Stimulated activated CD8-positive, alpha-beta memory T cell treated with anti-CD3 and anti-CD28 coated beads, Interleukin-2, amount 100 ng/mL, for 1 hour (primary cell): ENCODE measurements at places on chromosomes 7 and 10.
A peak's percentile ranks its signal among the peaks of the same experiment; 100 is the strongest.

GRCh38 chr10:73126343-73126742, 16.1 kb downstream of the NUDT13 start:
- DNase-seq = no peak

- no peak for DNase-seq
These were observed 70.5 kb upstream of the TES start for GRCh38 chr7:116139807-116140206.

DNA sequence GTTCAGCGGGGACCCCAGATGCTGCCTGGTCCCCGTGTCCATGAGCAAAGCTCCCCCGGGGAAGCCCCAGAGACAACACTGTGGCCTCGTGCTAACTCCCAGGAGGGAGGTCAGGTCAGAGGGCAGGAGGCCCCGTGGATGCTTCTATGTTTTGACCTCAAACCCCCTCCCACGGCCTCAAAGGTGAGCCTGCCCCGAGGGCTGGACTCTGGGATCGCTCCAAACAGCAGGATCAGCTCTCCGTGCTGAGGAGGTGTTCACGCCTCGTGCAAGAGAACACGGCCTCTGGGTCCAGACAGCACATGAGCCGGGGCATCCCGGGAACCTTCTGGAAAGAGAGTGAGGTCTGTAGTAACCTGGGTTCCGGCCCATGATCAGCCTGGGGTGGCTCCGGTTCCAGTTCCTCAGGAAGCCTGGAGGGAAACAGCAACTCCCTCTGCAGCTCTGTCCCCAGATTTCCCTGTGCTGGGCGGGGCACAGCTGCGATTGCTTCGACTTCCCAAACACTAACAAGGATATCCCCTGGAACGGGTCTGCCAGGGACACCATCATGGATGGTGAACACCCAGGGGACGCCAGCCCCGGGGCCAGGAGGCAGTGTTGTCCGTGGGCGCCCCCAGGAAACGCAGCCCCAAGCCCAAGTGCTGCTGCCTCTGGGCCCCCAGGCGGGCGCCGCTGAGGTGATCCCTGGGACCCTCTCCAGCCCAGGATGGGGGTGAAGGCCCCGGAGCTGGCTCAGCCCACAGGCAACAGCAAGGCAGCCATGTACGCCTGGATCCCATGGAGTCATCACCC, 18.0 kb upstream of the INPP5A start:
- DNase-seq = no peak

- DNase-seq = no peak
These were observed 12.0 kb upstream of the BMPER start for GRCh38 chr7:33893377-33893776.

DNA sequence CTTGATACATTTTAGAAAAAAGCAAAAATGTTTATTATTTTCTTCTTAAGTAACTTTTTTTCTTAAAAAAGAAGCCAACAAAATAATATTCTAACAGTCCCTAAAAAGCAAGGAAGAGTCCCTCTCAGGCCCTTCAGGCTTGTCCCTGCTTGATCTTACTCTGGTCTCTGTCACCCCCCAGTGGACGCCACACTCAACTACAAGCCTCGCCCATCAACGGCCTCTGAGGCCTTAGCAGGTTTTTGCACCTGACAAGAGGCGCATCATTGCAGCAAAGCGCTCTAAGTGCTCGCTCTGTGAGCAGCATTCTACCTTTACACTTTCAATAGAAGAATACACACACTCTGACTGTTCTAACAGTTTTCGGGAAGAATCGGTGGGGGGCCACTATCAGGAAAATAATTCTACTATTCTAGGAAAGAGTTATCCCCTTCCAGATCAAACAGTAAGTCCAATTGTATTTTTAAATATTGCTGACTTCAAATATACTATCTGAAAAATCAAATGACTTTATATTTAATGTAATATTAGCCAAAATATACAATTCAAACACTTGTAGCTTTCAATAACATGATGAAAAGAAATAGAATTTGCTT, 139.2 kb downstream of the USP6NL start:
- DNase-seq = peak; percentile 44

DNA sequence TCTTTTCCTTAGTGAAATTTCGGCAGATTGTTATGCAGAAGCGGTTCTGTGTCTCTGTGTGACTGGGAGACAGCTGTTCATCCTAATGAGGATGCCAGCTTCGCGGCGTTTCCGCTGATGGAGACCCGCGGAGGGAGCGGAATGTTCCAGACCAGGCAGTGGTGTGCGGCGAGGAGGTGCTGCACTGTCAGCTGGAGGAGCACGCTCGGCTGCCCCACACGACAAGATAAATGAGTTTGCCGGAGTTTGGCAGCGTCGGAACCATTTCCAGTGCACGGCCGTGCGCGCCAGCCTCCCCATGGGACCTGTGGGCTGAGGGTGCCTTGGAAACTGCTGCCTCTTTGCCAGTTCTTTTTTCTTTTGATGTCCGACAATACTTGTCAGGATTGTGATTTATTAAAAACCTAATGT, 64.6 kb downstream of the WDR37 start:
- DNase-seq = no peak

DNA sequence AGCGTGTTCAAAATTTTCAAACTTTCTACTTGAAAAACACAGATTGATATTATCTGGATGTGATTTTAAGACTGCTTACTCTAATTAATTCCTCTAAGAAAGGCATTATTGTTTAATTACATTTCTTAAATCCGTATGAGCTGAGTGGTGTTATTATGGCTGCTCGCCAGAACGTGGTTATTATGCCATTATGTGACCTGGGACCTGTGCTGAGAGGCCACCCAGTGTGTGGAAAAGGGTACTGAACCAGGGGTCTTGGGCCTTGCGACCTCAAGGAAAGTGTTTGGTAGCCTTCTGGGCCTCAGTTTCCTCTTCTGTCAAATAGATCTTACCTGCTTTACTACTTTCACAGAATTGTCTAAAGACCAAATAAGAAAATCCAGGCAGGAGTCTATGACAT, 15.4 kb downstream of the LGI1 start:
- DNase-seq = no peak

DNA sequence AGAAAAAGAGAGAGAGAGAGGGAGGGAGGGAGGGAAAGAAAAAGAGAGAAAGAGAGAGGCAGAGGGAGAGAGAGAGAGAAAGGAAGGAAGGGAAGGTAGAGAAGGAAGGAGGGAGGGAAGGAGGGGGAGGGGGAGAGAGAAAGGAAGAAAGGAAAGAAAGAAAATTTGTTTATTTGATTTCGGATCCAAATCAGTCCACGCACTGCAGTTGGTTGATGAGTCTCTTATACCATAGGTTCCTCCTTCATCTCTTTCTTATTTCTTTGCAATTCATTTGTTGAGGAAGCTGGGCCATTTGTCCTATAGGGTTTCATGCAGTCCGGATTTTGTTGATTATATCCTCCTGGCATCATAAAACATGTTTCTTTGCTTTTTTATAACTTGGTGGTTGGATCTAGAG, 34.4 kb downstream of the AIFM2 start:
- DNase-seq = no peak

DNA sequence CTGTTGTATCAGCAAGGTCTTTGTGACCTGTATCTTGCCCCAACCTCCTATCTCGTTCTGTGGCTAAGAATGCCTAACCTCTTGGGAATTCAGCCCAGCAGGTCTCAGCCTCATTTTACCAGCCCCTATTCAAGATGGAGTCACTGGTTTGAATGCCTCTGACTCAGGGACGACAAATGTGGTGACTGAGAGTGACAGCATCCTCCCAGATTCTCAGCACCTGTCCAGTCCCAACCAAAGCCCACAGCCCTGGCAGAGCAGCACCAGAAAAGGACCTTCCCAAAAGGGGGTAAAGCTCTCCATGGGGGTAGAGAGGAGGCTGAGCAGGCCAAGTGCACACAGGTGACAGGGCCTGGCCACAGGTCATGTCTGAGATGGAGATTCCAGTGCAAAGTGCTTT, 35.4 kb upstream of the GPAM start:
- DNase-seq = no peak

DNA sequence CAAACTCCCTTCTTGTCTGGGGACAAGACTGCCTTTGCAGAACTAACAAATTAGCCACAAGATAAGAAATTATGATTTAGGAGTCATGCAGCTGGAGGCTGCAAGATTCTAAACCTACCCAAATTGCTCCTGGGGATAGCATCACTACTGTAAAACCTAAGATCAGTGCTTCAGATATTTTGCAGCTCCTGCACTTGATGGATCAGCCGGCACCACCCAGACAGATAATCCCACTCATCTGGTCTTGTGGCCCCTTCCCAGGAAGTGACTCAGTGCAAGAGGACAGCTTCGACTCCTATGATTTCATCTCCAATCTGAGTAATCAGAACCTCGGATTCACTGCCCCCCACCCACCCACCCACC, 181.9 kb downstream of the AKR1D1 start:
- no peak for DNase-seq

GRCh38 chr10:93999401-93999851, 5.7 kb downstream of the PLCE1 start:
- DNase-seq = no peak

DNA sequence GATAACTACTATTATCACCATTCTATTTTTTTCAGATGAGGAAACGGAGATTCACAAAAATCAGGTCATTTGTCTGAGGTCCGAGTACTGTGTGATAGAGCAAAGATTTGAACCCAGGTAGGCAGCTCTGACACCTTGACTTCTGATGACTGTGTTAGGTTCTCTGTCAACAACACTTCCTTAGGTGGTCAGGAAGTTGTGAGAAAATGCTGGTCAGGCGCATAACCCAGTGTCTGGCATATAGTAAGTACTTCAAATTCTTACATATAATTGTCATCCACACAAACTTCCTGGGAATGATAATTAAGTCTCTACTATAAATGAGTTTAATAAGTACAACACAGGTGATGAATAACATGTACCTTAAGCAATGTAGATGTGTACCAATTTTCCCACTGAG, 381.5 kb downstream of the NEBL start:
- DNase-seq = no peak

- no peak for DNase-seq
These were observed 179.3 kb downstream of the ARHGAP12 start for GRCh38 chr10:31749301-31749700.

GRCh38 chr7:35720032-35720431, 25.1 kb upstream of the HERPUD2 start:
- no peak for DNase-seq

GRCh38 chr10:102608487-102608886, 35.8 kb upstream of the TRIM8 start:
- no peak for DNase-seq

DNA sequence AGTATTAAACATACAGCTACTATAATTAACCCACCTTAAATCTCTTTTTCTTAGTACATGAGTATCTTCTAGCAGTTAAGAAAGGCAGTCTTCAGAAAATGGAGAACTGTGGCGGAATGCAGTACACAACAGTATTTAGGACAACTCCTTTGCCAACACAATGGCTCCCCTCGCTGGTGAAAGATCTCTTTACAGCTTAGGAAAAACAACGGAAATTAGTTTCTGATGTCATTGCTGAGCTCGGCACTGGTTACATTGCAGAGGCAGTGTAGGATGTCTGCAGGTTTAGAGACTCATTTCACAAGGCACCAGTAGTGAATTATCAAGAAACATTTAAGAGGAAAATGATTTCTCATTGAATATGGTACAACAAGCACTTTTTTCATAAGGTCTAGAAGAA, 43.4 kb downstream of the GLRX3 start:
- no peak for DNase-seq

- DNase-seq = no peak
These were observed 53.8 kb downstream of the SMURF1 start for GRCh38 chr7:99089914-99090629.

GRCh38 chr10:61000769-61001730, 57.1 kb upstream of the RHOBTB1 start:
- no peak for DNase-seq

GRCh38 chr7:37408291-37409228, 40.1 kb downstream of the ELMO1 start:
- DNase-seq = no peak

DNA sequence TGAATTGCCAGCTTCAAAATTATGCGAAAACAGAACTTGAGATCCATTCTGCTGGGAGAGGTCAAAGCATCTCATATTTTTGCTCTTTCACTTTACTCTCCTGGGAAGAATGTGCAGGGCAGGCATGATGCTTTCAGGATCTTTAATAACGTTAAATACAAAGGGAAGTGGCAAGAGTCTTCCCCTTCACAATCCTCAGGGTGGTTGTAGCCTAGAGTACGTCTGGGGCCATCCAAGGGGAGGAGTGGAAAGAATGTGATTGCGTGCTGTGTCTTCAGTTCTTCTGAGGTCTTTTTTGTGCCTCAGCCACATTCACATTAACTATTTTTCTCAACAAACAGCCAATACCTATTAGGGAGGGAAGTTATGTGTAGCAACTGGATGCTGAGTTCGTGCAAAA, 207.3 kb downstream of the HGF start:
- no peak for DNase-seq

GRCh38 chr10:12777840-12778585, 223.5 kb downstream of the CCDC3 start:
- DNase-seq = no peak

DNA sequence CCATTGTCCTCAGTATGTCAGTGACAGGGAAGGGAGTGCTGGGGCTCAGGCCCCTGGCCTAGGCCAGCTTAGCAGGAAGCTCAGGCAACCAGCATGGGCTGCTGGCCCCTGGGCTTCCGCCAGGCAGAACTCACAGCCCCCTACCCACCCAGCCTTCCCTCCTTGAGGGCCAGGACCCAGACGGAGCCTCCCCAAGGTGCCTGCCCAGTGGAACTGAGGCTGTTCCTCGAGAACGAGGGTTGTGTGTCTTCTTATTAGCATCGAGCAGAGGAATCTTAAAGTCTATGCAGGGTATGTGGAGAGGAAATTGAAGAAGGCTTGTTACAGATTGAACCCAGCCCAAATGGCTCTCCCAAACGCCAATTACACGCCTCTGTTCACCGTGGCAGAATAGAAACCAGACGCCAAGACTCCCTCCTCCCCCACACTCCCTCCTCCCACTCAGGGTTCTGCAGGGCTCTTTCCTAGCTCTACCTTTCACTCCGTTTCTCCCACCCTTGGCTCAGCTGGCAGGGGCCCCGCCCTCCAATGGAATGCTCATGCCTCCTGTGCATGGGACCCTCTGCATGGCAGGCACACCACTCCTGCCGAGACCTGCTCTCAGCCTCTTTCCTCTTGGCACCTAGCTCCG, 134.4 kb downstream of the ZMIZ1 start:
- DNase-seq = no peak

DNA sequence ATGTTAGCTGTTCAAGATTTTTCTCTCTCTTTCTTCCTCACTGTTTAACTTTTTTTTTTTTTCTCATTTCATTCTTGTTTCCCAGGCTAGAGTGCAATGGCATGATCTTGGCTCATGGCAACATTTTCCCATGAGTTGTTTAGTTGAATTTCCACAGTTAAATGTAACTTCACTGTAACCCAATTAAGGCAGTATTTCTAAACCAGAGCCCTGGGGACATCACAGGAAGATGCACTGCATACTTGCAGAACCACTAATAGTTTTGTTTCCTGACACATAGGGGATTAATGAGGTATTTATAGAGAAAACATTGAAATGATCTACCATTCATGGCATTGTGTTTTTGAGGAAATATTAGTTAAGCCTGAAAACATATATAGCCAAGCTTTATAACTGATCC, 795.6 kb upstream of the GHITM start:
- no peak for DNase-seq

GRCh38 chr10:24382596-24382978, 173.6 kb downstream of the KIAA1217 start:
- DNase-seq = no peak

GRCh38 chr7:90648107-90648506, 52.0 kb downstream of the CDK14 start:
- DNase-seq = no peak
